ENCODE measurements at places on chromosomes 1 and 21. TPM values are rescaled to one million over a fixed set of nuclear protein-coding genes. Genes with fewer than 3 reads are reported as not detected.

GRCh38 chr1:18899363-18900049 is 2.8 kb downstream of the ALDH4A1 start:
- no peak for DNase-seq

GRCh38 chr1:201628490-201628889 is 89.6 kb downstream of the NAV1 start:
- no peak for DNase-seq

GRCh38 chr1:226268421-226269124 is 40.4 kb downstream of the LIN9 start:
- no peak for DNase-seq

GRCh38 chr1:192530254-192530653 is 45.3 kb upstream of the RGS1 start:
- no peak for DNase-seq

DNA sequence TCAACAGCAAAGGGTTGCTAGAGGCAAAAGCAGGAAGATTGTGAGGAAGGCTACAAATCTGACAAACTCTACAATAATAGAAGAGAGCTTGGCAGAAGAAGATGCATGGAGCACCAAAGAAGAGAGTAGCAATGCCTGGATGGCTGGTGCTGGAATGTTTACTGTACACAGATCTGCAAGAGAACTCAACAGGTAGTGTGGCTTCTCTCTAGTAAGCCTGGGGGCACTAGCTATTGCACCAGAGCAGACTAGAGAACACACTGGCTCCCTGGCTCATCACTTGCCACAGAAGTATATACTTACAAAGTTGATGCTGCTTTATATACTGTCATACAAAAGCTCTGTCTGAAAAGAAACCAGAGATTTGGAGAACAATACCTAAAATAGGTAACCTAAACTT is 475.0 kb upstream of the NCAM2 start:
- DNase-seq = no peak

DNA sequence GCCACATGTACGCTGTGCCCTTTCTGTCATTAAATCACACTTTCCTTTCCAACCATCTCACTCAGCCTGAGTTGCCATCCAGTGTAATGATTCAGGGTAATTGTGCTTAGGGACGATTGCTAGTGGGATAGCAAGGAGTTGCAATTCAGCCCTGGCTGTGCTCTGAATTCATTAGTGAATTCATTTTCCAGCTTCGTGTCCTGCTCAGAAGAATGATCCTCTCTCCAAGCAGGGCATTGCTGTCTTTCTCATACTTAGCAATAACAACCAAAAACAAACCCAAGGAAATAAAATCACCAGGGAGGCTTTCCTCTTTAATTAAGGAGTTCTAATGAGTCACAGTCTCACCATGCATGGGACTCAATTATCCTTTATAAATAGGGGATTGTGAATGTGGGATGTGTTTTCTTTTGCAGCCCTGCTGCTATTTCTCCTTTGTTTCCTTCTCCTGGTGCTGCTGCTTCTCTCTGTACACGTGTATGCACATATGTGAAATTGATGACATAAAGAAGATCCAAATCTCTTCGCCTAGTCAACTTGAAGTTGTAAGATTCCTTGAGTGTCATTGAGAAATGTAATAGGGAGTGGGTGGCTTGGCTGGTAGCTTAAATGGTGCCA is 167.0 kb downstream of the TSEN15 start:
- no peak for DNase-seq

DNA sequence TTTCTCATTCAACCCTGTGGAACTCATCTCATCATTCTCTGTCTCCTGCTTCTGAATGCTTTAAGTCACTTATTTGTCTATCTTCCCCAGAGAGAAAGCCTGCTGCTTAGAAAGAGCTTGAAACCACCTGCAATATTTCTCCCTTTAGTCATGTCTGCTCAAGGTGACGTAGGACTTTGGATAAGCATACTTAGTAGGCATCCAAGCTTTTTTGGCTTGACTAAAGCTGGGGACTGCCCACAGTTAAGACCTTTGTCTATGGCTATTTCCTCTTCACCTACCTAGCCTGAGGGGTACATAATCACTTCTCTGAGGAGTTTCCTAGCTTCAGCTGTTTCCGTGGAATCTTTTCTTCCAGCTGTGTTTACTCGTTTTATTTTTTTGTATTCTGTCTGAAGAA is 665.8 kb upstream of the CAMK1G start:
- no peak for DNase-seq

DNA sequence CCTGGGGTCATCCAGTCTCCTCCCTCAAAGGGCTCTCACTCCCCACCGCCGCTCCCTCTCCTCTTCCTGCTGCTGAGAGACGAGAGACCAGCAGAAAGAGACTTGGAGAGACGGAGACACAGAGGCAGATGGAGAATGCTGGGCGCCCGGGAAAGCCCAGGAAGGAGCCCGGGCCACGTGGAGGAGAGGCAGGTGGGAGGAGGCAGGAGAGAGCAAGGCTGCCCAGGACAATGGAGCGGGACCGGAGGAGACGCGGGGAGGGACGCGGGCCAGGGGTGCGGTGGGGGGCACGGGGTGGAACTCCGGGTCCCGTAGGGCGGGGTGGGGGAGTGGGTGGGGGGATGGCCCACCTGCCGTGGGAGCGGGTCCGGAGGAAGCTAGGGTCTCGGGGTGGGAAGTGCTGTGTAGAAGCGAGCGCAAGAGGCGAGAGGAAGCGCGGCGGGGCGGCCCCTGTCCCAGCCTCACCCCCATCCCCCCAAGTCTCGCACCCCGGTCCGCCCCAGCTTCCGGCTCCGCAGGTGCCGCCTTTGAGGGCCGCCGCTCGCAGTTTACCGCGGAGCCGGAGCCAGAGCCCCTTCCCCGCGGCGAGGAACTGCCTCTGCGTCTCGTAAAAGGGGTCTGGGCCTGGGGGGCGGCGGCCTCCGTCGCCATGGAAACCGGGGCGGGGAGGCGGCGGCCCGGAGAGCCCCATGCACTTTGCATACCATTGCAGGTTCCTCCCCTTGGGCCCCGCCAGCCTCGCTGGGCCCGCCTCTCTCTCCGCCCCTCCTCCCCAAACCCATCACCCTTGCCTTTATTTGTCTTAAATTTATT is 11.7 kb upstream of the EPHA2 start:
- peak; percentile 40 for DNase-seq

DNA sequence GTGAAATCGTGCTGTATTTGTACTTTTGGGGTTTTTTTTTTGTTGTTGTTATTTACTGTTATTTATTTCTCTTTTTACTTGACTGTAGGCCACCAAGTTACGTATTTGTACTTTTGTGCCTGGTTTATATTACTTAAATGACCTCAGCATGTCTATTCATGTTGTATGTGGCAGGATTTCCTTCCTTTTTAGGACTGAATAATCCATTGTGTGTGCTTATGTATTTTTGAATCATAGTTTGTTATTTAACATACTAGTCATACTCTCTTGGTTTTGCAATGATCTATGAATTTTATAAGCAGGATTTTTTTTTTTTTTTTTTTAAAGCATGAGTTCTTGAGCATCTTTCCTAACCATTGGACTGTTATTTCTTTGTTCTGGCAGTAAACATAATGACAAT is 51.2 kb downstream of the RNF2 start:
- DNase-seq = no peak

GRCh38 chr1:231867607-231868006 is 241.0 kb downstream of the DISC1 start:
- no peak for DNase-seq

DNA sequence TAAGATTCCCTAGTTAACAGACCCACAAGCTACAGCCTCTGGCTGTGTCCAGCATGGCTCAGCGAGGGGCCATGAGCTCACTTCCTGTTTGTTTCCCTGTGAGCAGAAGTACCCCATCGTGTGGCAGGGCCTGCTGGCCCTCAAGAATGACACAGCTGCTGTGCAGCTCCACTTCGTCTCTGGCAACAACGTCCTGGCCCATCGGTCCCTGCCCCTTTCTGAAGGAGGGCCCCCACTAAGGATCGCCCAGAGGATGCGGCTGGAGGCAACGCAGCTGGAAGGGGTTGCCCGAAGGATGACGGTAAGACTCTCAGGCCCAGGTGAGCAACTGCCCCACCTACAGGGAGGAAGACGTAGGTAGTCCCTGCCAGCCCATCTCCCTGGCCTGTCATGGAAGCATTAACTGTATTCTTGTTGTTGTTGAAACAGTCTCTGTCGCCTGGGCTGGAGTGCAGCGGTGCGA is 38.2 kb downstream of the ZBTB17 start:
- no peak for DNase-seq

DNA sequence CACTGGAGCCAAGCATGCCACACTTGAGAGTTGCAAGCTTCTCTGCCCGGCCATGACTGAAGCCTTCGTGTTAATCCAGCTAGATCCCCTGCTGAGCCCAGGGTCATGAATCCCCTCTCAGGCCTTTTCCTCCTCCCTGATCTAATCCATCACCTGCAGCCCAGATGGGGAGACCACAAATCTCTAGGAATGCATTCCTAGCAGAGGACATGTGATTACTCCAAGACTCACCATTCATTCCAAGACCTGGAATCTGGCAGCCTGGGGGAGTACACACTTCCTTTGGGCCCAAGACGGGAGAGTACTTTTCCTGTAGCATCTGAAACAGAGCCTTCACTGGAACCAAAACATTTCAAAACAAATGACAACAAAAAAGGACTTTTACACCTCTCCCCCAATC is 269.3 kb upstream of the NFIA start:
- no peak for DNase-seq

GRCh38 chr21:32682696-32683474 is 44.9 kb downstream of the SYNJ1 start:
- DNase-seq = no peak

- no peak for DNase-seq
Measured at GRCh38 chr1:88288571-88288970, 395.5 kb upstream of the PKN2 start.

GRCh38 chr1:92291372-92291999 is 7.3 kb downstream of the GLMN start:
- no peak for DNase-seq

DNA sequence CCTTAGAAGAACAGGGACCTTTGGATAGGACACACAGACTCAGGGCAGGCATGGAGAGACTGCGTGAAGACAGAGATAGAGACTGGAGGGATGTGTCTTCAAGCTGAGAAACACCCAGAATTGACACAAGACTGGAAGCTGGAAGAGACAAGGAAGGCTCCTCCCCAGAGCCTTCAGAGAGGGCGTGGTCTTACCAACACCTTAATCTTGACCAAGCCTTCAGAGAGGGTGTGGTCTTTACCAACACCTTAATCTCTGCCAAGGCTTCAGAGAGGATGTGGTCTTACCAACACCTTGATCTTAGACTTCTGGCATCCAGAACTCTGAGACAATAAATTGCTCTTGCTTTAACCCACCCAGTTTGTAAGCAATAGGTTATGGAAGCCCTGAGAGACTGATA is 481.4 kb upstream of the VAMP3 start:
- no peak for DNase-seq

GRCh38 chr1:57683037-57683942 is 259.4 kb upstream of the DAB1 start:
- no peak for DNase-seq

DNA sequence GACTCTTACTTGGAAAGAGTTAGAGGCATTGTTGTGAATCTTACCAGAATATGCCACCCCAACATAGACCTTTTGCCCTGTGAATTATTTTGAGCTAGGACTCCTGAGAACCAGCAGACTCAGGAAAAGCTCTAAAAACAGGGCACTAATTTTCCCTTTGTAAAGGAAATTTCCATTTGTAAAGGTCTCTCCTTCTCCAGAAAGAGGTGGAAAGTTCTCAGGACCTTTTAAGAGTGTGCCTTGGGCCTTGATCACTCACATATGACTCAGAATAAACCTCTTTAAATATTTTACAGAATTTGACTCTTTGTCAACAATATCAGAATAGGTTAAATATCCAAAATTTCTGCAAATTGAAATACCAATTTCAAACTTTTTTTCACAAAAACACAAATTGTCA is 721.8 kb upstream of the NCAM2 start:
- DNase-seq = no peak

DNA sequence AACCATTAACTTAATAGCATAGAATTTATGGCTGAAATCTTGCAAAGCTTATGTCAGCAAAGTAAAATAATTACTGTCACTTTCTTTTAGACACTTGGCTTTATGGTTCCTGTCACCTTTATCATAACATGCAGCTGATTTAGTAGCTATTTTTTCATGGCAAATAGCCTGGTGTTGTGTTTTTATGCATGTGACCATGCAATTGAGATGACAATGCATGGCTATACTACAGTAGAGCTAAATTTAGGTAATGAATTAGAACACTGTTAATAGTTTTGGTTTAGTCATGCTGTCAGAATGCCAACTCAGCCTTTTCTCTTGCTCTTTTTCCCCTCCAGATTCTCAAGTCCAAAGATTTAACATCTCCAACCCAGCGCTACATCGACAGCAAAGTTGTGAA is 88.6 kb downstream of the TGFB2 start:
- no peak for DNase-seq

GRCh38 chr1:54070171-54070837 is 16.9 kb downstream of the TCEANC2 start:
- no peak for DNase-seq

- no peak for DNase-seq
Measured at GRCh38 chr1:29523576-29523975, 287.3 kb downstream of the PTPRU start.

DNA sequence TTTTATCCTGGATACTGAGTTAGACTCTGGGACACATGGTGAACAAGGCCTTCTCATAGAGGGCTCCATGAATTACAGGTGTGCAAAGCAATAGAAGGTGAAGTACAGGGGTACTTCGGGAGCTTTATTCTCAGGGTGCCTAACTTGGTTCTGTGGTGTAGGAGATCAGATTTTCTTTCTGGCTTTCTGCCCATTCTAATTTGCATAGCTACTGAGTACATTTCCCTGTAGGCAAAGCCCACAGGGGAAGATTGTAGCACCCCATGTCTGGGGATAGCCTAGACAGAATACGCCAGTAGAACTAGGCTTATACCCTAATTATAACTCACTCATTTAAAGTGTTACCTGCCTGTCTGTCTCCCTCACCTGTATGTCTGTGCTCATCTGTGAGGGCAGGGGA is 49.7 kb downstream of the PGM1 start:
- no peak for DNase-seq

- DNase-seq = no peak
Measured at GRCh38 chr1:89600451-89601224, 32.3 kb upstream of the LRRC8C start.

Gene CFHR3
- total RNA-seq = not detected

Gene CBR3
- total RNA-seq = 25.8 TPM

Gene MYOM3
- total RNA-seq = not detected

Gene OR2T11
- not detected for total RNA-seq

Gene OR2L13
- not detected for total RNA-seq

Gene PTPN7
- total RNA-seq = 398 TPM

Gene CHI3L1
- not detected for total RNA-seq

Gene LEFTY1
- not detected for total RNA-seq

Gene SYTL1
- total RNA-seq = 25.7 TPM

Gene OR2W3
- not detected for total RNA-seq

Gene SPATA45
- total RNA-seq = not detected

Gene KCNJ6
- not detected for total RNA-seq

Data from activated T-helper 2 cell treated with anti-CD3 and anti-CD28 coated beads, Interferon-gamma antibody, Interleukin-2, Interleukin-4, amounts not matched to agents 10 μg/mL and 5 μg/mL and 100 μg/mL, durations not matched to agents 14 hours and 24 hours and 36 hours (primary cell).